Hypothalamus (tissue), 51 donors: ENCODE measurements at places on chromosomes 4 and X.

DNA sequence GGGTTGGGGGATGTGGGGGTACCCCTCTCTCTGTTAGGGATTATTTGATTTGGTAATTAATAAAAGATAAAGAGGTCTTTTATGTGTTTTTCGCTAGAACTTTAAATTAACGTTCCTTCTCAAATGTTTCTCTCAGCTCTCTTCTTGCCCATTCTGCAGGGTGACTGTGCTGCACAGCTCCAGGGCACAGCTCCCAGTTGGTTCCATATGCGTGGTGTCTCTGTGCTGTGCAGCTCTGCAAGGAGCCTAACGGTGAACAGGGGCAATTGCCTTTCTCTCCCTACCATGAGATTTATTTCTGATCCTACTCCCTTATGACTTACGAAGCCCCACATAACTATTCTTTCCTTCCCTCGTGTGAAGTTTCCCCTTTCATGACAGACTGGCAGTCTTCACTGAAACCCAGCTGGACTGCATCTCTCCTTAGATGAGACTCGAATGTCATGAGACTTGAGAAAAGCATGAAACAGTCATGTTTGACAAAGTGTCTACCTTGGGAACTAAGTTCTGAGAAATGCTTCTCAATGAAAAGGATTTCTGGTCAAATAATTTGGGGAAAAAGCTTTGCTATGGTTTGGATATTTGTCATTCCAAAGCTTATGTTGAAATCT is 50.2 kb upstream of the SPRY1 start:
- no peak for DNase-seq

GRCh38 chr4:106095408-106095807 is 200.1 kb downstream of the NPNT start:
- no peak for DNase-seq

- no peak for DNase-seq
These were observed 1.2 kb downstream of the PPARGC1A start for GRCh38 chr4:23888421-23889319.

- peak; percentile 26 for DNase-seq
These were observed 284.0 kb downstream of the BCOR start for GRCh38 chrX:39813631-39814277.

- no peak for DNase-seq
These were observed 38.2 kb downstream of the TSPAN5 start for GRCh38 chr4:98620087-98620784.

DNA sequence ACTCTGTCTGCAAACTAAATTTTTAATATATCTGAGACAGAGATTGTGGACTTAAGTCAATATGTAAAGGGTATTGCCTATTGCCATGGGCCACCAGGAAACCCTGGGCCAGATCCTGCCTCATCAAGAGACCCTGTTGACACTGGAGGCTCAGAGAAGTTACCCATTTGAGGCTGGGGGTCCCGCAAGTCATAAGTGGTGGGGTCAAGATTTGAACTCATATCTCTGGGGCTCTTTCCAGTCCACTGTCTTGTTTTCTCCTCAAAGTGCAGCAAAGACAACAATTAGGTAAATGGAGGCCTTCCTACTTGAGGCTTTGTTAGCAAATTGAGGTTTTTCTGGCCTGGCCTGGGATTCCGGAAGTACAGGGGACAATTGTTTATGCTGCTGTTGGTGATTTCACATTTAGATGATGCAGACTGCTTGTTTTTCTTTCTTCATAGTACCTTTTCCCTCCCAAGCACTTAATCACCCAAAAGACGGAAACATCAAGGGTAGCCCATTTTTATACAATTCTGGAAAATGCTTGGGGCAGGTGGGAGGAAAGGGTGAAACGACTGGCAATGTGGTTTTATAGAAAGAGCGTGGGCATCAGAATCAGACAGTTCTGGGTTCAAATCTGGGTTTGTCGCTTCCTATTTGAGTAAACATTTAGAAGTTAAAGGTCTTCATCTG is 160.0 kb downstream of the SMIM20 start:
- DNase-seq, result no peak

DNA sequence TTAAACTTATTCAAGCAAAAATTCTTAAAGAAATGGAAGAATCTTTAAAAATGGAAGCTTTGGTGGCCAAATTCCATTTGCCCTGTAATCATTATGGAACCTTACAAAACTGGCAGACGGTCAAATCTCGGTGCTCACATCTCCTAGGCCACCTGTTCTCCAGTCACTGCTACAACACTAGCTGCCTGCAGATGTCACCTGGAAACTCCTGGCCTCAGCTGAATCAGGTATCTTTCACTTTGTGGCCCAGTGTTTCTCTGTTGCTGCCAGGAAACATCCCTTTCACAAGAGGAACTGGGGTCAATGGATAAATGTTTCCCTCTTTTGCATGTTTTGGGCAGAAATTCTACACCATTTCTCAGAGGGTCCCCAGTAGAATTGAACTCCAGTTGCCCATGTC is 4.2 kb upstream of the CXCL3 start:
- DNase-seq, result no peak

- no peak for DNase-seq
These were observed 175.8 kb upstream of the TECRL start for GRCh38 chr4:64584981-64585557.

DNA sequence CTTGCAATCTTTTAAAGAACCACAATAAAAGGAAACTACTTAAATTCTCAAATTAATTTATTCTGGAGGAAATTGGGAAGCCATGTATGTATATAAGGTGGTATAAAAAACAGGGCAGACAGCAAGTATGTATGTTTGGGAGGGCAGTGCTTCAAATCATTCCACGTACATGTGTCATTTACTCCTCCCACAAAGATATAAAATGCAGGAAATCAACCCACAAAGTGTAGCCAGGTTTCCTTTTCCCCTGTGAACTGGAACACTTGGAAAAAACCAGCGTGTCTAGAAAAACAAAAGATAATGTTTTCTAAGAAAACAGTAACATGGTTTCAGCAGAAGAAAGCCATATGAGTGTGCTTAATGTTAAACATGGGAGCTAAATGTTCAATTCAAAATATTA is 156.7 kb upstream of the FAM47A start:
- DNase-seq, result no peak

DNA sequence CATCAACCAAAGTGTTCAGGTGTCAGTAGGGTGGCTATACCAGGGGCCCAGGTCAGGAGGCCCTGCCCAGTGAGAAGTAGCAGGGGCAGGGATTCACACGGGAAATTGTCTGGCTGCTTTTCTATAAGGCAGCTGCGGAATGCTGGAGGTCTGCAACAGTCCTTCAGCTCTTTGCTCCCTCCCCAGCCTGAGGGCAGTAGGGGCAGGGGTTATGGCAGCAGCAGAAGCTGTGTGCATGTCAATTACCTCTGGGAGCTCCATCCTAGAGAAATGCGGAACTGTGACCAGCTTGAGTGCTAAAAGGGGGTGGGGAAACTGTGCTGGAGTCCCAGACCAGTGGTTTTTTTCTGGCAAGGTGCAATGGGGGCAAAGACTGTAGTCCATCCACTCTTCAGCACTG is 810.4 kb downstream of the PCDH7 start:
- DNase-seq, result no peak

DNA sequence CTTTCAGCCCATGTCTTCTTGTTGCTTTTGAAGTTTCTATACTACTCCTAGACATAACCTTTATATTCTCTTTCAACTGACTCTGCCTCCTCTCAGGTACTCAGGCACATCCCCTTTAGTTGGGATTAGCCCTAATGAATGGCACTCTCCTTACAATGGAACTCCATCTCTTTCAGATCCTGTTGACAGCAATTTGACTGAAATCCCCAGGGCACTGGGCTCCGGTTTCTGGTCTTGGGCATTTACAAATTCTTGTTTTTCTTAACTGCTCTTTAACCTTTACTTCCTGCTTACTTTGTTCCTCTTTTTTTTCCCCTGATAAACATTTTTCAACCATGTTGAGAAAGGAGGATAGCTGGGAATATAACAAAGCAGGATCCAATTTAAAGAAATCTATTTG is 68.9 kb downstream of the ENOX2 start:
- no peak for DNase-seq

- no peak for DNase-seq
These were observed 12.5 kb downstream of the OGT start for GRCh38 chrX:71545364-71545763.

- DNase-seq, result peak; percentile 23
These were observed 661 bp downstream of the SPIN4 start for GRCh38 chrX:63350465-63350877.

GRCh38 chr4:184819786-184820185 is 6.0 kb downstream of the ACSL1 start:
- no peak for DNase-seq

GRCh38 chr4:83558680-83559079 is 22.8 kb downstream of the GPAT3 start:
- DNase-seq, result no peak

- no peak for DNase-seq
These were observed 7.9 kb downstream of the COL25A1 start for GRCh38 chr4:109294468-109295020.

DNA sequence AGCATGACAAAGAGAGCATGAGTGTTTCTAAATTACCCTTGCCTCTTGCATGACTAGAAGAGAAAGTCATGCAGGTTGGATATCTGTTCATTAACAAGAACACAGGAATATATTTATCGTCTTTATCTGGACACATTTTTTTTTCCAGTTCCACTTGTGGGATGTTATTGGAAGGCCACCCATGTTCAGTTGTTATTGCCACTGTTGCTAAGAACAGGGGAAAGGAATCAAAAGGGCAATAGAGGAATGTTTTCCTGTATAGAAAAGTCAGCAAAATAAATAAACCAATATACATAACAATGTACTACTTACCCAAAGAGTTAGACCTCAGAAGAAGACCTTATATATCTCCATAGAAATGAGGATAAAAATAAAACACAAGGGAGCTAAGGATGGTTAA is 270.1 kb downstream of the QDPR start:
- no peak for DNase-seq

GRCh38 chr4:183729430-183730328 is 70.6 kb downstream of the TRAPPC11 start:
- DNase-seq, result no peak

DNA sequence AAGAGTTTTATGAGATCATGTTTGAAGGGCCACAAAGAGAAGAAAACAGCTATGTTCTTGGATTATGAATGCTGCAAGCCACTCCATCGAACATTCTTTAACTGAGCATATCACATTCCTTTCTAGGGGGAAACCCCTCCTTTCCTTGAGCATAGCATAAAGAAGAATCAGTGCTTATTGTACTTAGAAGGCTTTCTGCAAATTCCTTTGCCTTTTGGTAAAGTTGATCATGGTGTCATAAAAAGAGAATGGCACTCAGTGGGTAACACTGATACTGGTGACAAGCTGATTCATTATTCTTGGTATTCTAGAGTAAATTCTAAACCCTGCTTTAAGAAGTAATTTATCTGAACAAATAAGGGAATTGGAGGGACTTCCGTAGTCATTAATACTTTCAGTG is 88.5 kb upstream of the GPR34 start:
- DNase-seq, result no peak

DNA sequence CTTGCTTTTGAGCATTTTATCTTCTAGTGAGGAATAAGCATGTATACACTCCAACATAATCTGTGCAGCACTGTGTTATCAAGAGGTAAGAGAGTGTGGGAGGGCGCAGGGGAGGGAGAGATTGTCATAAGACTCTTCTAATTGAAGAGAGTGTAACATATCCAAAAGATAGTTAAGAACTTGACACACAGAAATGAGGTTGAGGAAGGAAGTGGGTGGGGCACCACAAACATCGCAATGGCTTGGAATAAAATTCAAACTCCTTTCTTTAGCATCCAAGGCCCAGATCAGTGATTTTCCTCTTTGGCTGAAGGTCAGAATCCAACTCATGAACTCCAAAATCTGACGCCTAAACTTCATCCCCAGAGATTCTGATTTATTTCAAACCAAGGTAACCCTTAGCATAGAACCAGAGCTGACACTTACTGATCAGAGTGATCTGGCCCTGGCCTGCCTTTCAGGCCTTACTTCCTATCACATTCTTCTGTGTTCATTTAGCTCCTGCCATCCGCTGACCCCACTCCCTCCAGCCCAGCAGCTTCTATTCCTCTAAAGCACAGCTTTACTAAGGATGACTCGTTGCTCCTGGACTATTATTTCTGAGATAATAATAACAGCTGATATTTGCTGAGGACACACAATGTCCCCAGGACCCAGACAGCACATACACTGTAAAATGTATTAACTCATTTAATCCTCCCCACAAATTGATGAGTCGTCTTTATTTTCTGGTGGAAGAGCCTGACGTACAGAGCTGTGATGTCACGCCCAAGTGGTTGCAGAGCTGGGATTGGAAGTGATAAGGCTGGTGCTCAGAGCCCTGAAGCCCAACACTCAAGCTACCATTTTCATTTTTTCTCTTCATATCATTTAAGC is 10.6 kb upstream of the CTSO start:
- no peak for DNase-seq

GRCh38 chr4:185801471-185801870 is 10.5 kb downstream of the SORBS2 start:
- no peak for DNase-seq

DNA sequence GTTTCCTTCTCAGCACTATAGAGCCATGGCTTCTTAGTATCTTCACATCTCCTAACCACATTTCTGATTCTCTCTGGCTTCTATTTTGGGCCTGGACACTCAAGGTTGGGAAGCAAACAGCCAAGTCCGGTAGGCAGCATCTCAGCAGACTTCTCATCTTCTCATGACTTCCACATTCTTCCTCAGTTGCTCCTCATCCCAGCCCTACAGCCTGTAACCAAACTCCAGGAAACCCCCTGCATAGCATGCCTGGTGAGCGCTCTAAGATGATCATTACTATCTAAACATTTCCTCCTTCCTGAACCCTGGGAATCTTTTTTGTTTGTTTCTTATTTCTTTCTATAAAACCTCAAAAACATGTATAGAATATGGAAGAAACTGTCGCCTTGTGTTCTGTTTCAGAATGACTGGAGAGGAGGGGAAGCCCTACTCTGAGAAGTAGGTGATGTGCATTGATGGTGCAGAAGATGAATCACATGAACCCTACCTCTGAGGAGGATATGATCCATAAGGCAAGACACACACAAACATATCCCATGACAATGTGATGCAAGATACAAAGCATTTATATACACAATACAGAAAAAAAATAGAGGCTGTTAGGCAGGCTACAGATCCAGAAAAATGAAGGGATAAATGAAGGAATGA is 219.8 kb upstream of the GYPA start:
- DNase-seq, result no peak

- no peak for DNase-seq
These were observed 484.7 kb downstream of the PCDH7 start for GRCh38 chr4:31204874-31205273.

GRCh38 chr4:86652332-86652932 is 58.3 kb downstream of the PTPN13 start:
- no peak for DNase-seq

DNA sequence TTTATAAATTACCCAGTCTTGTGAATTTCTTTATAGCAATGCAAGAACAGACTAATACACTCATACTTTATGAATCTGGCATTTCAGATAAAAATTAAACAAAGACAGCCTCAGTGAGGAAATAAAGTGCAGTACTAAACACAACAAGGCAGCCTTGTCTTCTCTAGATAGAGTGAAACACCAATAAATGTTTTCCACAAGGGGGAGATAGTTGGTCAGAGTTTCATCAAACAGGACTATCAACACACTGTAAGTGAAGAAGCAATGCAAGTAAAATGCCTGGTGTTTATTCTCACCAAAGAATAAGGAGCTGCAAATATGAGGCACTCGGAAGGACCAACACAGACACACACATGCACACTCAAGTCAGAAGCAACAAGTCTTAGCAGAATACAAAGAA is 62.8 kb downstream of the FAM9B start:
- no peak for DNase-seq
